CD4-positive, alpha-beta T cell treated with Interleukin-4 for 4 hours (primary cell): ENCODE measurements at places on chromosomes 12 and 14.

- no peak for DNase-seq
These were observed 167.5 kb downstream of the DPF3 start for GRCh38 chr14:72726444-72726843.

DNA sequence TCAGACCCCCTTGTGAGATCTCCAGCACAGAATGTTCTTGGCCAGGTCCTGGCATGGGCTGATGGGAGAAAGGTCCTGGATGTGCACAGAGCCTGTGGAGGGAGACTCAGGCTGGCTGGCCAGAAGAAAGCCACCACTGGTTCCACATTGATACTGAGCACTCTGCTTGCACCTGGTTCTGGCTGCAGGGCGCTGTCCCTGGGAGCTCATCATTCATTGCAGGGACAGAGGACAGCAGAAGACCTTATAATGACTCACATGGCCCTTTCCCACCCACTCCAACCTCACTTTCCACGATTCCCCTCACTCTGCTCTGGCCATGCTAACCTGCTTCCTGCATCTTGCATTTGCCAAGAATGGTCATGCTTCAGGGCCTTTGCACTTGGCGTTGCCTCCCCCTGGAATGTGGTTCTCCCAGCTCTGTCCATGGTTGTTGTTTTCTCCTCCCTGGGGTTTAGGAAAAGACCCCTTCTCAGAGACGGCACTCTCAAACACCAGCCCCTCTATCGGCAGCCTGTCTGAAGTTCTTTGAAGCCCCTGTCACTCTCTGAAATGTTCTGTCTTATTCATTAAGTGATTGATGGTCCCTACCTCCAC lies 10.3 kb downstream of the KRT7 start:
- DNase-seq, result no peak

- no peak for DNase-seq
These were observed 1.4 kb upstream of the GLRX5 start for GRCh38 chr14:95533391-95533821.

- DNase-seq, result no peak
These were observed 37.4 kb downstream of the SLC6A12 start for GRCh38 chr12:176321-177181.

- DNase-seq, result no peak
These were observed 167.0 kb downstream of the EFCAB11 start for GRCh38 chr14:89787525-89787924.

GRCh38 chr12:108370415-108370814 lies 31.3 kb upstream of the CMKLR1 start:
- DNase-seq, result no peak

DNA sequence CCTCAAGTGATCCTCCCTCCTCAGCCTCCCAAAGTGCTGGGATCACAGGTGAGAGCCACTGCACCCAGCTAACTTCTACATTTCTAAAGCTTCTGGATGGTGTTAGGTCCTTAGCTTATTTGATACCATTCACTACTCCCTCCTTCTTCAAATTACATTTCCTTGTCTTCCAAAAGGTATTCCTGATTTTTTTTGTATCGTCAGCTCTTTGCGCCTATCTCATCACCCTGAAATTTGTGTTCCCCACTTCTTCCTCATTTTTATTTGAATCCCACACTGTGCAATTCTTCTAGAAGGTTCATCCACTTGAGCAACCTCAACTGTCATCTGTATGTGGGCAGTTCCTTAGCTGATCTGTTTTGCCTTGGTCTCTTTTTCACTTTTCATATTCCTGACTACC lies 241.8 kb upstream of the RGS6 start:
- DNase-seq, result no peak

DNA sequence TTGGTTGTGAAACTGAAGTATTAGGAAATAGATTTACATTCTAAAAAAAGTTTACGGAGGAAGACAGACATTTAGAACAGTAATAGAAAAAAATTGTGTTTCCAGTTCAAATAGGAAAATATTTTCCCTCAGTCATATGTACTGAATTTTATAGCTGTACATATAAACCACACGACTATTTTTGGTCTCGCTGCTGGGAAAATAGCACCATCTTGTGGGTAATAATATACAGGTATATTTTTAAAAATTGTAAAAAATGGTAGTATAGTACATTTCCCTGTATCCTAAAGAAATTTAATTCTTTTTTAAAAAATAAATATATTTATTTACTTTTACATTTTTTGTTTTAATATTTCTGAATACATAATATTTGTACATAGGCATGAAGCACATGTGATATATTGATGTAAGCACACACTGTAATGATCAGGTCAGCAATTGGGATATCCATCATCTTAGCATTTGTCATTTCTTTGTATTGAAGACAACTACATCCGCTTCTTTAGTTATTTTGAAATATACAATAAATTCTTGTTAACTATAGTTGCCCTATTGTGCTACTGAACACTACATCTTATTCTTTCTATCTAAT lies 168.6 kb downstream of the ALX1 start:
- no peak for DNase-seq
